K562 (cell line): ENCODE measurements at places on chromosomes 13 and 19.

- no peak for DNase-seq
These were observed 36.8 kb upstream of the SEMA6B start for GRCh38 chr19:4596033-4596904.

GRCh38 chr13:33367926-33368325, 82.4 kb upstream of the STARD13 start:
- no peak for DNase-seq

DNA sequence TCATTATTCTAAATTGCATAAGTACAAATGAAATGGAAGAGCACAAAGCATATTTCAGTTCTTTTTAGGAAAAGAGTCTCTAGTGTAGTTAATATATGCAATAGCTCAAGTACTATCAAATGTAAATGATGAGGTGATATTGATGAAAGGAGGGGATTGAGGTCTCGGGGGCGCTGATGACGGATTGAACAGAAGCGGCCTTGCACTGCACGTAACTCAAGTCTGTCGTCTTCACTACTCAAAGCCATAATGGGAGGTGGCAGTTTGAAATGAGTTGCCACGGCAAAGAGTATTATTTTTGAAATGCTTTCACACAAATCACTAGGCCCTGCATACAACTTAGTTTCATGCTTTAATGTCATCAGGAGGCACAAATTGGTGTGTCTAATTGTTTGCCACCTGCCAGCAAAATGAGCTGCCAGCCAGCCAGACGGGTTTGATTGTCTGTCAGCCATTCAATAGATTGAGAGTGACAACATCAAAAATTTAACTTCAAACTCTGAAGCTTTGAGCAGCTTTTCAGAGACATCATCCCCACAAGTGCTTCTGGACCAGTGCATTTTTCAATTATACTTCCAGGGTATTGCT, 256.6 kb downstream of the NBEA start:
- DNase-seq = no peak

- no peak for DNase-seq
These were observed 8.8 kb downstream of the PRR22 start for GRCh38 chr19:5775668-5776309.

GRCh38 chr19:47398707-47399597, 20.4 kb downstream of the MEIS3 start:
- DNase-seq = no peak

GRCh38 chr19:14115756-14116155, 1.8 kb downstream of the PRKACA start:
- no peak for DNase-seq

DNA sequence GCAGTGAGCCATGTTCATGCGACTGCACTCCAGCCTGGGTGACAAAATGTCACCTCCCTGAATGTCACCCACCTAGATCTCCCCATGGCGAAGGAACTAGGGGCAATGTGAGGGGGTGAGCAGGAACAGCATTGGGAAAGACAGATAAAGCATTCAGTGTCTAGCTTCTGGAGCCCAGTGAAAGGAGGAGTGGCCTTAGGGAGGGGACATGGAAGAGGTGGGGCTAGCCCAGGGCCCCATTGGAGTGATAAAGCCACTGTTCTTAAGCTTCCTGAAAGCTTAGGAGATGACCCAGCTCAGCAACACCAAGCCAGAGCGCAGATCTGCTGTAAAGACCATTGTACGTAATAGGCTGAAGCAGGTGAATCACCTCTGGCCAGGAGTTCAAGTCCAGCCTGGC, 13.0 kb upstream of the KCNN1 start:
- DNase-seq = peak; percentile 91

DNA sequence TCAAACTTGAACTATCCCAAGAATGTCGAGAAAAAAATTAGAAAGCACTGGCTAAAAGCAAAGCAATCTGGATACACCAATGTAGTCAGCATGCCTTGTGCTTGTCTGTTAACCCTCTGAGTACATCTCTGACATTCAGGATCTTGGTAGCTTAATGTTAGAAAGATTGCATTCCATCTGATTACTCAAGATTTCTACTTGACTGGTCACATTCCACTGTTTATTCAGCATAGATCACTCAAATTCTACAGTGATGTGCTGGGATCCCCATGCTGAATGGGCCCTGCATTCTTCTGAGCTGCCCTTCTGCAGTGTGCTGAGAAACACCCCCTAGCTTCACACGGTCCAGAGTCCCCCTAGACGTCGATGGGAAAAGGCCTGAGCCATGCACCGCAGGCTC, 295.4 kb upstream of the MAB21L1 start:
- no peak for DNase-seq

GRCh38 chr19:6947745-6948144, 60.4 kb downstream of the ADGRE1 start:
- DNase-seq = no peak

GRCh38 chr19:39160523-39160861, 34.9 kb downstream of the PAK4 start:
- DNase-seq = no peak

DNA sequence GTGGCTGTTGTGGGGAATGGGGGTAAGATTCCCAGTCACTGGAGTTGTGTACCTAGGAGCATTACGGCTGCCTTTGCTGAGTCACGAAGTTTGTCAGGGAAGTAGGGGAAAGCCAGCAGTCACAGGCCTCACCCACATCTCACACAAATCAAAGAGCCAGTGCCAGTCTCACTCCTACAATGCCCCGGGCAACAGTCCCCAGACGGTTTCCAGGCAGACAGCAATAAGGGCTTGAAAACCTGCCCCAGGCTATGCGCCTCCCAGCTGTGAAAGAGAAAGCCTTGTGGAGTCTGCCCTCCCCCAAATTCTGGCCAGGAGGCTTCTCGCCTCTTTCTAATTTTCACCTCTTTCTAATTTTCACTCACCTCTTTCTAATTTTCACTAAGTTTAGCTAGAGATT, 142.3 kb upstream of the EDNRB start:
- no peak for DNase-seq

GRCh38 chr13:113555141-113555540, 29.4 kb upstream of the TFDP1 start:
- DNase-seq = no peak

- peak; percentile 89 for DNase-seq
These were observed 536 bp downstream of the UBA2 start for GRCh38 chr19:34428549-34429285.

- DNase-seq = no peak
These were observed 76.3 kb upstream of the GPR183 start for GRCh38 chr13:99383511-99383921.

GRCh38 chr13:105663182-105663581, 872.3 kb downstream of the EFNB2 start:
- no peak for DNase-seq

GRCh38 chr13:96730676-96731075, 263.6 kb downstream of the OXGR1 start:
- DNase-seq = no peak

GRCh38 chr13:90230311-90230710, 1117.2 kb upstream of the MIR17HG start:
- DNase-seq = no peak

DNA sequence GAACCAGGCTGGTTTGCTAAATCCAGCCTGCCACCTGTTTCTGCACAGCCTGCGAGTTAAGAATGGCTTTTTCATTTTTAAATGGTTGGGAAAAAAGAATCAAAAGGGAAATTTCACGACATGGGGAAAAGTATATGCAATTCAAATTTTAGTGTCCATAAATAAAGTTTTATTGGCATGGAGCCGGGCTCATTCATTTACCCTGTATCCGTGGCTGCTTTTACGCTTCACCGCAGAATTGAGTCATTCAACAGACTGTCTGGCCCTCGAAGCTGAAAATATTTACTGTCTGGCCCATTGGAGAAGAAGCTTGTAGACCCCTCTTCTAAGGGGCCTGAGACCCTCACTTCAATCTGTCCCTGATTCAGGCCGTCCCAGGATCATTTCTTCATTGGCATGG, 26.1 kb downstream of the IER2 start:
- no peak for DNase-seq

GRCh38 chr13:95185311-95185710, 115.9 kb downstream of the ABCC4 start:
- DNase-seq = no peak

DNA sequence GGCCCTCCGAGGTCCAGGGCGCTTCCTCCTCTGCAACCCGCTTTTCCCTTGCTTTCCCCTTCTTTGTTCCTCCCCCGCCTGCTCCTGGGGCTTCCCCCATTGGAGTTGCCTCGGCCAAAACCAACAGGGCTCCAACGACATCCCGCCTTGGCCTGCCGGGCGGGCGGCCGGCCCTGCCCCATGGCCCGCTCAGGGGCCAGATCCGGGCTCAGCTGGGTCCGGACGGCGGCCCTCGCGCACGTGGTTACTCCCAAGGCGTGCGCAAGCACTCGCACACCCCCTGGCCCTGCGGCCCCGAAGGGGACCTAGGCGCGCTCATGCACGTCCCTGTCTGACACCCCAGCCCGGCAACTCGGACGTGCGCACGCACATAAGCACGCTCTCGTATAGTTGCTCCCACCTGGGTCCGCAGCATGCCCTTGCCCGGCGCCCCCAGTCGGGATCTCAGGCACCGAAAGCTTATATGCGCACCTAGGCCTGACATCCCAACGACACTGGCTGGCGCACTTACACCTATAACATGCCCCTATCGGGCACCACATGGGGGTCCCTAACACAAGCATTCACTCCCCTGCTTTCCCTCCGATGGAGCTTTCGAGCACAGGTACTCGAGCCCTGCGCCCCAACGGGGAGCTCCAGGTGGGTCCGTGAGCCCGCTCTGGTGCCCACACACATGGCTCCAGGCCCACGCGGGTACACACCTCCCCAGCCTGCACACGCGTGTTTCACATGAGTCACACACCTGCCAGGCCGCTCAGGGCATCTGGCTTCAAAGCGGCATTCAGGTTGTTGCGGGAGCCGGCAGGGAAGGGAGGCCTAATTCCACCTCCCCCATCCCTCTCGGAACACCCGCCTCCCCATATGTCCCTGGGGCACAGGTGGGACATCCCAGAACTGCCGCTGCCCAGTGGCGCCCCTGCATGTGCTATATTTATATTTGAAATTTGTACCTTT, 15.0 kb downstream of the NFIX start:
- DNase-seq = no peak

DNA sequence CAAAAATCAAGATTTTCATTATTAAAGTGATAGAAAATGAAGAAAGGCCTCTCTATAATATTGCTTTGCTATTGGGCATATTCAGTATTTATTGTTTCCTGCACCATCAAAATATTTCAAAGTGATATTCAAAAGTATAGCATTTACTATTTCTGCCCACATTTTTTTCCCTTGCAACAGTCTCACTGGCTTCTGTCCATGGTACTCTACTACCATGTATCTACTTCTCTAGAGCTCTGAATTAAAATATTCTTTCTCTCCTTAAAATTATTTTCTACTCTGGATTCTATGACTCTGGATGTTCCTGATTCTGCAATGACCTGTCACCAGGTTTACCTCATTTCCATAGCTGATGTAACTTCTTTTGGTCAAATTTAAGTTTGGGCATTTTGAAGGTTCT, 1508.3 kb upstream of the PRR20A start:
- no peak for DNase-seq

GRCh38 chr19:53961523-53962356, 997 bp upstream of the CACNG8 start:
- no peak for DNase-seq

DNA sequence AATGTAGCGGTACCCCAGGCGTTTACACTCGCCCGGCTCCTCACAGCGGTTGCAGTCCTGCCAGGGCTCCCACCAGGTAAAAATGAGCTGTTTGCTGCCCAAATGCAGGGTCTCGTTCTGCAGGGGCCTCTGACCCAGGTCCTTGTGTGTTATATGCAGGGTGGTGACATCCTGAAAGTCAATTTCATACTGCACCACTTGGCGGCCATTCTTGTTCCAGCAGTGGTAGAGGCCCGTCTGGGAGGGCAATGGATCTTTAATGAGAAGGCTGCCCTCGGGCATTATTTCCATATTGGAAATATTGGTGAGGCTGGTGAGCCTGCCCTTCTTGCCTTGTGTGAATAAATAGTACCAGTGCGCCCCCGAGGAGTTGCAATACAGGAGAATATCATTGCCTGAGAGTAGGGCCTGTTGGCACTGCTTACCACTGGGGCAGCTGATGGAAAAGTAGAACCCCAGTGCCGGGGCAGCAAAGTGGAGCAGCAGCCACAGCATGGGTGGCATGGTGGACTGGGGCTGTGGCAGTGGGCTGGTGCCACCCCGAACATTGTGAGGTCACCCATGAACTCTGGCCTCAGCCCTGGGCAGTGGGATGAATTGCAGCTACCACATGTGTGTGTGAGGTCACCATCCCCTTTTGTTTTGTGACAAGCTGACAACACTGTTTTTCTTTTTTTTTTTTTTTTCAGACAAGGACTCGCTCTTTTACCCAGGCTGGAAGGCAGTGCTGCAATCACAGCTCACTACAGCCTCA, at the start of gene FAM187B:
Gene FAM187B, minus strand, starts transcription at position 563 of the 754 bp plus-strand sequence. Its CDS starts 59 bp downstream, at position 504.
- DNase-seq = no peak

GRCh38 chr19:45059258-45059965, 16.9 kb downstream of the ZNF296 start:
- DNase-seq = peak; percentile 71

- no peak for DNase-seq
These were observed 5.2 kb upstream of the CDC16 start for GRCh38 chr13:114229506-114229905.

DNA sequence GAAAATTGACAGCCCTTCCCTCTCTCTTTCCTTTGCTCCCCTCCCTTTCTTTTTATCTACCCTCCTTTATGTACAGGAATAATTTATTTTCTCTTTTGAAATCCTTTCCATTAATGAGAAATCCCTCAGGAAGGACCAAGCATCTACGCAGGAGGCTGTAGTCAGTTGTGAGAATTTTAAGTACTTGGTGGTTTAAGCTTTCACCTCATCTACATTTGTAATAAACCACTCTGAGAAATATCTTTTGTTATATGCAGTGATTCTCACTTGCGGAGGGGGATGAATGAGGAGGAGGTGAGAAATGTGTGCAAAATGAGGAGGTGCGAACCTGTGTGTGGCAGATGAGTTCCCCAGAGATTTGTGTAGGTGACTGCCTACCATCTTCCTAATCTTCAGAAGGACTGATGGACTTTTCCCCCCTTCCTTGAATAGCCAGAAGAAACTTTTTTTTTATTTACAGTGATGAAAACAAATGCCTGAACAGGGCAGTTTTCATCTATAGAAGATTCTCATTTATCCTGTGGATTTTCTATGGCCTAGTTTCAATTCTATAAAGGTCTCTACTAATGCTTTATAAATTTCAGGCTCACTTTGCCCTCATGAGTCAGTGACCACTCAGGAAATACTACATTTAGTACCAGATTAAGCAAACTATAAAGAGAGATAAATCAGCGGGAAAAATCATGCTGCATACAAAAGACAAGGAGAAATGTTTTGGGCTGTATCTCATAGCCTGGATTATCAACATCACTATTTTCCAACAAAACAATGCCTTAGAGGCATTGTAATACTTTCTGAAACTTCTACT, 118.3 kb downstream of the LHFPL6 start:
- DNase-seq = no peak

GRCh38 chr19:5947435-5947834, 30.5 kb downstream of the RANBP3 start:
- no peak for DNase-seq

DNA sequence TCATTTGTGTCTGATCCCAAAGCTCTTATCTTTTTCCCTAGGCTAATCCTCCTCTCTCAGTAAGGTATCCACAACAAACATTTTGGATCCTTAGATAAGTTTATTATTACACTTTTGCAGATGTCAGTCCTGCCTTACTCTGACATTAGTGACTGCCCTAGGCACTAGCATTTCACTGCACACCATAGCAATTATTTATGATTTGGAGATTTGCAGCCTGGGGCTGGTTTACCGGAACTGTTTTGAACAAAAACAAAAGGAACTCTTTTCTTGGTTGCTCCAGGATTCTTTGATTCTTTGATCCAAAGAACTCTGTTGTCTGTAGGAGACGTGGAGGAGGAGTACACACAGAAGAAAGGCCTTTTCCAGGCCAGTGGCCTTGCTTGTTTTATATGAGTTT, 80.4 kb downstream of the EDNRB start:
- DNase-seq = no peak

GRCh38 chr19:54141356-54141755, 3.8 kb downstream of the CNOT3 start:
- no peak for DNase-seq
